Liver (tissue), 10 donors: ENCODE measurements at places on chromosomes 11 and 22. TPM values are rescaled to one million over a fixed set of nuclear protein-coding genes. Genes with fewer than 3 reads are reported as not detected.

GAS2 gene
- total RNA-seq, result 28.5 TPM

KRTAP5-8 gene
- total RNA-seq, result not detected

ARHGAP42 gene
- 17.2 TPM for total RNA-seq

- H3K27me3 ChIP-seq, result no peaks in the 10 kb centered on the region
- DNase-seq, result no peak
- no peak overlapping the region for H3K27ac ChIP-seq
- no peaks in the 10 kb centered on the region for H3K4me1 ChIP-seq
- no peaks in the 10 kb centered on the region for H3K36me3 ChIP-seq
Observed at GRCh38 chr11:133318221-133318620, 214.1 kb downstream of the OPCML start.

CABP4 gene
- total RNA-seq, result 2.9 TPM

GRCh38 chr22:21735200-21736083 lies at the start of gene YPEL1:
Gene YPEL1 (minus strand): TSS chr22:21735794. CDS start chr22:21710744, 25,050 bp downstream.
- peaks cover 8% of the 10 kb centered on the region for H3K4me1 ChIP-seq
- no peaks in the 10 kb centered on the region for H3K36me3 ChIP-seq
- peak; percentile 94 for DNase-seq
- peak within 1 kb of the TSS; percentile 46 for H3K4me3 ChIP-seq
- no peaks in the 10 kb centered on the region for H3K27me3 ChIP-seq
- peak within 1 kb of the TSS; percentile 77 for H3K27ac ChIP-seq

DNA sequence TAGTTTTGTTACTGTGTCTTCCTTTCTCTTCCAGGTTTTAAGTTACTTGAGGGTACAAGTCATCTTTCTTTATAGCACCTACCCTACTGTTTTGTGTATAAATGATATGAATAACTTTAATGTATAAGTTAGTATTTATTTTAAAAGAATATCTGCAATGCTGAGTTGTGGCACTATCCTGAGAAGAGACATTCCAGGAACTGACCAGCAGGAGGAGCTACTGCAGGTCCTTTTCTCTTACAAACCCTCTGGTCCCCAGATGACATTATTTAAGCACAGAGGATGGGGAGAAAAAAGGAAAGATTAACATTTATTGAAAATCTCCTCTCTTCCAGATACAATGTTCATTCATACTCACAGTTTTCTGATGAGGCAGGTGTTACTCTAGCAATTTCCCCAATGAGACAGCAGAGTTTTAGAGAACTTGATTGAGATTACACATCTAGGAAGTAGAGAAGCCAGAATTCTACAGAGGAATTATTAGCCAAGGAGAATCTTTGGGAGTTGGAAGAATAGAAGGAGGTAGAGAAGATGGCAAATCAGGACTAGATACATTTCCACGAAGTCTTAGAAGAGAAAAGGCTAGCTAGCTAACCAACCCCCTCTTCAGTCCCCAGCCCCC lies 541.2 kb upstream of the API5 start:
- no peaks in the 10 kb centered on the region for H3K4me1 ChIP-seq
- no peak for DNase-seq
- no peak overlapping the region for H3K27ac ChIP-seq
- peaks cover 8% of the 10 kb centered on the region for H3K27me3 ChIP-seq

DNA sequence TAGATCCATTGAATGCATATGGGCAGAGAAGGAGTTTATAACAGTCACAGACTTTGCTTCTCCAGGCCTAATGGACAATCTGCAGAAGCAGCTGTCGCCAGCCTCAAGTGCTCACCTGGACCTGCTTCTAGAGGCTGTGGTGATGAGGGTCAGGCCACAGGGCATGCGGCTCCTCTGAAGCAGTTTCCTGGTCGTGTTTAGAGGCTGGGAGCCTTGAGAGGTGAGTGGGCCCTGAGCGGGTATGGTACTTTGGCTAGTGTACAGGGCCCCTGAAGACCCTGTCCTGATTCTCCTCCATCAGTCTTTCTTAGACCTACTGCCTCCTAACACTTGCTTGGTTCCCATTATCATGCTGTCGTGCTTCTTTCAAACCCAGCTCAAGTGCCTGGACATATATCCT lies 41.2 kb downstream of the NXPE2 start:
- H3K27me3 ChIP-seq, result no peaks in the 10 kb centered on the region
- H3K36me3 ChIP-seq, result no peaks in the 10 kb centered on the region
- no peak overlapping the region for H3K4me3 ChIP-seq
- H3K4me1 ChIP-seq, result no peaks in the 10 kb centered on the region

MUC2 gene
- not detected for total RNA-seq

TMEM86A gene
- 2.7 TPM for total RNA-seq

- no peak overlapping the region for H3K4me3 ChIP-seq
- H3K27ac ChIP-seq, result no peak overlapping the region
- no peaks in the 10 kb centered on the region for H3K27me3 ChIP-seq
- H3K36me3 ChIP-seq, result no peaks in the 10 kb centered on the region
- DNase-seq, result no peak
Observed at GRCh38 chr11:60165951-60166350, 16.9 kb downstream of the MS4A6A start.

PIK3C2A gene
- total RNA-seq, result 89.9 TPM

- H3K36me3 ChIP-seq, result no peaks in the 10 kb centered on the region
- no peaks in the 10 kb centered on the region for H3K27me3 ChIP-seq
- no peak overlapping the region for H3K4me3 ChIP-seq
- no peaks in the 10 kb centered on the region for H3K4me1 ChIP-seq
Observed at GRCh38 chr22:37057796-37058510, 6.4 kb downstream of the KCTD17 start.

GRCh38 chr11:113557926-113558325 lies 82.7 kb upstream of the DRD2 start:
- no peaks in the 10 kb centered on the region for H3K36me3 ChIP-seq
- H3K27me3 ChIP-seq, result no peaks in the 10 kb centered on the region
- DNase-seq, result no peak
- H3K4me1 ChIP-seq, result no peaks in the 10 kb centered on the region

OR5AR1 gene
- not detected for total RNA-seq

APOA4 gene
- 0.89 TPM for total RNA-seq

GRCh38 chr11:47923667-47924066 lies 56.7 kb upstream of the PTPRJ start:
- peaks cover 2% of the 10 kb centered on the region for H3K4me1 ChIP-seq
- no peak overlapping the region for H3K27ac ChIP-seq
- no peak for DNase-seq
- H3K27me3 ChIP-seq, result no peaks in the 10 kb centered on the region
- no peaks in the 10 kb centered on the region for H3K36me3 ChIP-seq

OR8A1 gene
- not detected for total RNA-seq

DNA sequence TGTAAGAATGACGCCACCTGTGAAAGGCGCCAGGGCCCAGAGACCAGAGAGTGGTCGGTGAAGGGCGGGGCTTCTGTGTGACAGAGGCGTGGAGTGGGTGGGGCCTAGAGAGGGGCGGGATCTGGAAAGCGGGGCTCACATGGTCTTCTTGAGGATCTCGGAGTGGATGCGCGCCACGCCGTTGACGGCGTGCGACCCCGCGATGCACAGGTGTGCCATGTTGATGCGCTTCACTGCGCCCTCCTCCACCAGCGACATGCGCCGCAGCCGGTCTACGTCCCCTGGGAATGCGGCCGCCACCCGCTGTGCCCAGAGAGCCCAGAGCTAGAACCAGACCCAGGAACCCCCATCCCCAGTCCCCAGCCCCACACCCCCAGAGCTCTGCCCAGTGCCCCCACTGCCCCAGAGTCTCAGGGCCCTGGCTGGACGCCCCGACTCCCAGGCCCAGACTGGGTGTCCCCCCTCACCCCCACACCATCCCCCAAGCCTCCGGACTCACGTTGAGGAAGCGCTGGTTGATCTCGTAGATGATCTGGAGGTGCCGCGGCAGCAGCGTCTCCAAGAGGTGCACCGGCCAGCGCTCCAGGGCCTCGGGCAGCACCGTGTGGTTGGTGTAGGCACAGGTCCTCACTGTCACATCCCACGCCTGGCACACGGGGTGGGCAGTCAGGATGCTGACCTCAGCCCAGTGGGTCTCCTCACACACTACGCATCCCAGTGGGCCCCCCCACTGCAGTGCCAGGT lies 6.2 kb downstream of the PYGM start:
- no peaks in the 10 kb centered on the region for H3K36me3 ChIP-seq
- H3K4me1 ChIP-seq, result no peaks in the 10 kb centered on the region
- no peak overlapping the region for H3K4me3 ChIP-seq
- DNase-seq, result no peak
- no peak overlapping the region for H3K27ac ChIP-seq

RIMBP3C gene
- 0.08 TPM for total RNA-seq

ZP1 gene
- not detected for total RNA-seq

ANO5 gene
- 1.3 TPM for total RNA-seq
